ENCODE measurements at places on chromosomes 12 and 14.

- DNase-seq, result no peak
These were observed 3.1 kb downstream of the GALC start for GRCh38 chr14:87989956-87990299.

DNA sequence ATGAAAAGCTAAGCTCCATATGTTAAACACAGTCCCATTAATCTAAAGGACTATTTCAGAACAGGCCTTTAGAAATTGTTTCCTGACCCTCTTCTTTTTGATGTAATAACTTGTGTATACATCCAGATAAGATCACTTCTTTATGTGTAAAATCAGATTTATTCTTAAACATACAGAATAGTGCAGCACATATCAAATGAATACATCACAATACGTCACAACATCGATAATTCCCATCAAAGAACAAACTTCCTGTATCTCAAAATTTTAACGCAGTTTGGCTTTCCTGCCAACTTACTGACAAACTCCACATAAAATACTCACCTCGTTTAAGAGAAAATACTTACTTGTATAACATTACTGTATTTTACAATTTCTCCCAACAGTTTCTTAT lies 108.7 kb downstream of the ITPR2 start:
- DNase-seq, result no peak

GRCh38 chr14:91980157-91980556 lies 32.7 kb upstream of the FBLN5 start:
- DNase-seq, result peak; percentile 41

- DNase-seq, result peak; percentile 8
These were observed 92.4 kb downstream of the TMTC1 start for GRCh38 chr12:29691161-29691854.

GRCh38 chr12:57106021-57106708 lies 5.0 kb downstream of the STAT6 start:
- DNase-seq, result no peak

DNA sequence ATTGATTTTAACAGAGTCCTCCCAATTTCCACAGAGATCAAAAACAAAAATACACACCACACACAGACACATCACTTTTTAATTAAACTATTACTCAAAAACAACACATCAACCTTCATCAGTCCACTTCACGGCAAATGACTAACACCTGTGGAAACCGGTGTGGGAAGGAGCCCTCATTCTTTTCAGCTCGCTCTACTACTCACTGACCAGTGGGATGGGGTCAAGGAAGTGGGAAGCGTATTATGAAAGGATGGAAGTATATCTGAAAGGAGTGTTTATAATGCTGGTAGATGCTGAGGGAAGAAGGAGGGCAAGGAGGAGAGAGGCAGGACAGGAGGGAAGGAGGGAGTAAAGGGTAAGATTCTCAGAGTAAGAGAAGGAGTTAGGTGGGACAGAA lies 156.5 kb downstream of the EPS8 start:
- no peak for DNase-seq

- DNase-seq, result no peak
These were observed 24.9 kb upstream of the SLC7A8 start for GRCh38 chr14:23208324-23208723.

- no peak for DNase-seq
These were observed 220.3 kb downstream of the MON2 start for GRCh38 chr12:62686938-62687337.

- DNase-seq, result no peak
These were observed 230.1 kb downstream of the FOXN3 start for GRCh38 chr14:89186856-89187376.

- DNase-seq, result no peak
These were observed 13.3 kb downstream of the SBNO1 start for GRCh38 chr12:123351349-123351748.

DNA sequence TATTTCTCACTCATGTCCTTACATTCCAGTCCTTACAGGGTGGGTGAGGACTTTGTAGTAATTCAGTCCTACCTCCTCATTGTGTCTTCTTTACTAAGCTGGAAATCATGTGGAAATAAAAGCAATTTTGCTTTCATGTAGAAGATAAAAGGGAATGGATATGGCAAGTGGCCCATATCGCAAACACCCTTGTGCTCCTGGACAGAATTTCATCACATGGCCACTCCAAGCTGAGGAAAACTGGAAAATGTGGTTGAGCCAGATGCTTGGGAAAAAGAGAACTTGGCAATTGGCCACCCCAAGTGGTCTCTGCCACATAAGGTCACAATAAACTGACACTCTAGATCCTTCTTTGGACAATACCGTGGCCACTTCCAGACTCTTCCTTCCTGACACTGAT lies 64.2 kb upstream of the IFNG-AS1 start:
- no peak for DNase-seq

GRCh38 chr14:92658684-92659083 lies 89.7 kb downstream of the LGMN start:
- no peak for DNase-seq

GRCh38 chr12:68018315-68018714 lies 29.1 kb downstream of the IFNG-AS1 start:
- no peak for DNase-seq

- DNase-seq, result no peak
These were observed 29.6 kb upstream of the RASSF3 start for GRCh38 chr12:64580681-64581080.

GRCh38 chr14:56390859-56391258 lies 188.7 kb upstream of the TMEM260 start:
- DNase-seq, result no peak

DNA sequence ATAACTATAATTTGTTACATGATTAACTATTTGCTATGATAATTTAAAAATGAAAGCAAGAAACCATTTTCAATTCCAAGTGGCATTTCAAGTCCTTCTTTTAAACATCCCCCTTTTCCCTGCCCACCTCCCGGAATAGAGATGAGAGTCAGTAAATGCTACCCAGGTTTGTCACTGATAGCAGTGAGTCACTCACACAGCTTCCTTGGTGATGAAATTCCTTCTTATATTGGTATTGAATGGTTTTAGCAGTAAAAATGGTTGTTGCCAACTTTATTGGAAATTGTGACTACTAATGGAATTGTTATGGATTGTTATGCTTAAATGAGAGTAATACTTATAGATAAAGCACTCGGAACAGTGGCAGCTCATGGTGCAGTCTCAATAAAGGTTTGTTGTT lies 90.5 kb downstream of the PPM1A start:
- DNase-seq, result no peak

DNA sequence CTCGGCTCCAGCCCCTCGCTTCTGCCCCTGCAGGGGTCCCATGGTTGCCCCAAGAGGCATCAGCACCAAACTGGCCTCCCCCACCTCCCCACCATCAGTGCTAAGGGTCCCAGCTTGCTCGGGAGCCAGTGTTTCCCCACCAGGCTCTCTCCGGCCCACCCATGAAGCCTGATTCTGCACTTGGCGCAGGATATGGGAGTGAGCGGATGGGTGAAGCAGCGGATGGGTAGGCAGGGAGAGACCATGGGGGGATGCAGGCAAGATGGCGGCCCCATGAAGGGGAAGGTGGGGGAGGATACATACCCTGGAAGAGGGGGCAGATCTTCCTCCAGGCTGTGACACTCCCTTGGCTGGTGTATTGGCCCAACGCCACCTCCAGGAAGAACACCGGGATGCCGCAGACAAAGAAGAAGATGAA lies 9.7 kb downstream of the SLC6A12 start:
- DNase-seq, result no peak

DNA sequence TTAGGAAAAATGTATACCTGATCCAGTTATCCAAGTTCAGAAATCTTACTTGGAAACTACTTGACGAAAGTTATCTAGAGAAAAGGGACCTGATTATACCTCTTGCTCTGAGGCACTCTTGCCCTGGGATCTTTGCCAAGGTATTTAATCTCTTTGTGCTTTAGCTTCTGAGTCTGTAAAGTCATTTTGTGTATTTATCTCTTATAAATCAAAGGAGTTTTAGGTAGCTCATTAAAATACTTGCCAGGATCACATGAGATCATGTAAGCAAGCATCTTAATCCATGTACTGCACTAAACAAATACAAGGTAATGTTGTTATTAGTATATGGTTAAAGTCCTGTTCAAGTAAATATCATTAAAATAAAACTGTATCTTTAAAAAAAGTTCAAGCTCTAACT lies 147.5 kb downstream of the IPO8 start:
- no peak for DNase-seq

DNA sequence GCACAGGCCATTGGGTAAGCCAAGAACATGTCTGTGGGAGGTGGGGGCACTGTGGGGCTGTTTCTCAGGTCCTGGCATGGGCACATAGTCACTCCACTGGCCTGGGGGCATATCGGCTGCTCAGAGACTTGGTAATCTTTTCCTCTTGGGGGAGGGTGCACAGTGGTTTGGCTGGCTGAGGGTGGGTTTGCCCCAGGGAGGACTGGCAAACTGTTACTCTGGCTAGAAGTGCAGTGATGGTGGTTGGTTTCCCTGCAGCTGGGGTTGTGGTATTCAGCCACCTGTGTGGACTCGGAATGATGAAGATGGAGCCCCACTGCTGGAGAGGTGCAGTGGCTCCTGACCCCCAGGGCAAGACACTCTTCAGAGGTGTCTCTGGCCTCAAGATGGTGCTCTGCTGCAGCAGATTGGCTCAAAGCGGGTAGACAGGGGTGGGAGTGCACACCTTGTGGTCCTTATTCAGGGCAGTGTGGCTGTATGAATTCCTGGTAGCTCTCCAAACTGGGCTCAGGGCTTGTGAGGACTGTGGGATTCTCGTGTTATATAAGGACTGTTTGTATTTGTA lies 74.1 kb upstream of the DDHD1 start:
- no peak for DNase-seq

DNA sequence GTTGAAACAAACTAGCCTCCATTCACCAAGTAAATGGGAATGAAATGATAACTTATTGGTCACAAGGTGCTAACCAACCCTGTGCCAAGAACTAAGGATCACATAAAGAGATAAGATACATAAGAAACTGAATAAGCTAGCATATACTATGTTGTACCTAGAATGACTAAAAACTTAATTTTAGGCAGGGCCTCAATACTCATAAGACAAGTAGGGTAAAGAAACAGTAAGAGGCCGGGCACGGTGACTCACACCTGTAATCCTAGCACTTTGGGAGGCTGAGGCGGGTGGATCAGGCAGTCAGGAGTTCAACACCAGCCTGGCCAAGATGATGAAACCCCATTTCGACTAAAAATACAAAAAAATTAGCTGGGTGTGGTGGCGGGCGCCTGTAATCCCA lies 17.7 kb downstream of the GDF11 start:
- DNase-seq, result no peak

GRCh38 chr14:101207897-101208296 lies 304.4 kb upstream of the RTL1 start:
- DNase-seq, result no peak

DNA sequence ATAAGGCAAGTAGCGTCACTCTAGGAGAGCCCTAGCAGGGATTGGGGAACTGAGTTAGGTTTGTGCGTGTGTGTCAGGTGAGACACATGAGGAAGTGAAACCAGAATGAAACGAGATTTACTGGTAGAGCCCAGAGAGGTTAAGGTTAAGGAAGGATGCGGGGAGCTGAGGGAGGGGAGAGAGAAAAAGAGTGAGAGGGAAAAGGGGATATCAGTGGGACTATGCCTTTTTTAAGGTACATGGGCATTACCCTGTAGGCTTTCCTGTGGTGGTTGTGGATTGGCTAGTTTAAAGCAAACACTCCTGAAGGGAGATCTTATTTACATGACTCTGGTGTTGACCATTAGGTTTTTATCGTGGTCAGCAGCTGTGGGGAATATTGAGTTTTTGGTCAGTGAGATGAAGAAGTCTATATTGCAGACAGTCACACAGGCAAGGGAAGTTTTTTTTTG lies 13.9 kb downstream of the ZDHHC17 start:
- no peak for DNase-seq

DNA sequence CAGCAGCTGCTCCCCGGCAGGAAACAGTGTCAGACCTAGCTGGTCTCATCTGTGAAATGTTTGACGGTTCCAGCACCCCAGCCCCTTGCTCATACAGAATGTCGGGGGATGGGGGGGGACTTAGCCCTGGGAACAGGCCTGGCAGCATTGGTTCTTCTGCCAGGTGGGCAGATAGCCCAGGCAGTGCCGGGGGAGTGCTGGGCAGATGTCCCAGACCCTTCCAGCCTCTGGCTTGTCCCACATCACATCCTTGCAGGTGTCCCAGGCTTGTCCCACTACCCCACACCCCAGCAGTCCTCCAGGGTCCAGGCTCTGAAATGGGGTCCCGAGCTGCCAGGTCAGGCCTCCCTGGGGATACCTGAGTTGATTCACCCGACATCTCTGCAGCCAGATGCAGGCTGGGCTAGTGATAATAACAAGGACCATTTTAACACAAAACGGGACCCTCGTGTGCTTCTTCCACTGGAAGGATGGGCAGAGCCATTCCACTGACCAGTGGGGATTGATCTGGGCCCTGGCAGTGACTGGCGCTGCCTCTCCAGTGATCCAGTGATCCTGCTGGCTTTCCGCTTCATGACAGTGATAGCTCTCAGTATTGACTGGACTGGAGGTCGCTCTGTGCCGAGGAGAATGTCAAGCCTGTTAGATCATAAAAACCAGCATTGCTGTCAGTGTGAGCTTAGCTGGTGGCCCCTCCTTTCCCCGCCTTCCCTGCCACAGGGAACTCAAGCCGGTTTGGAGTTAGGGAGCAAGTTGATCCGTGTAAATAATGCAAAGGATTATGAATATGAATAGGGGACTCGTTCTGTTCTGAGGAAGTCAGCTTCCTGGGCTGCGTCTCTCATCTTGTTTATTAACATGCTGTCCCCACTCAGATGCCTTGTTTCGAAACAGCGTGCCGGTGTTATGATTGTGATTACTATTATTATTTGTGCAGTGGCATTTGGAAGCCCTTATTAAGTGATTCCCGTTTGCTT lies 180.6 kb downstream of the AACS start:
- no peak for DNase-seq

- DNase-seq, result no peak
These were observed 51.3 kb upstream of the PTCSC3 start for GRCh38 chr14:36227802-36228201.

DNA sequence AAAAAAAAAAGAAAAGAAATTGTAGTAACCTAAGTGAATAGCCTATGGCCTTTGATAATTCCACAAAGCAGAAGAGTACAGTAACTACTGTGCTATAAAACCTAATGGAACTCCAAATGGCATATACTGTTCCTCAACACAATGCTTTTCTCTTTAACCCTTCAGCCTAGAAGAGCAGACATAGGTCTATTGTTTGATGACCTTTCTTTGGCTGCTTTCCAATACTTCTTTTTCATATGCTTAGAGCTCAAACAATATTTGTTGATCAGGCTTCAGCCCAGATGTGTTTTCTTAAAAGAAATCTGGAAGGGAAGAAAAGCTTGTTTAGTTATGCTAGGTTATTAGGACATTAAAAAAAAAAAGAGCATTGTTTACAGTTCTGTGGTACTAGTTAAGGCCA lies 116.4 kb downstream of the NTN4 start:
- DNase-seq, result no peak

DNA sequence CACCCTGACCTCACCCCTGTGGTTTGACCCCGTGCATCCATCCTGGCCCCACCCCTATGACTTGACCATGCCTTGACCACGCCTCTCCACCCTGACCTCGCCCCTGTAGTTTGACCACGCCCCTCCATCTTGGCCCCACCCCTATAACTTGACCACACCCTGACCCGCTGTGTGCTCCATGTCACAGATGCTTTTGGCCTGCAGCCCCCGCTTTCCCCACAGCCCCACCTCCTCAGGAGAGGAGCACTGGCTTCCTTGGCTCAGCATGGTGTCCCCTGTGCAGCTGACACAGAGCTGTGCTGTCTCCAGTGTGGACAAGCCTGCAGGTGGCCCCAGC lies 269.9 kb upstream of the SFSWAP start:
- DNase-seq, result peak; percentile 43

GRCh38 chr12:30691122-30691879 lies 4.4 kb downstream of the IPO8 start:
- DNase-seq, result no peak

- no peak for DNase-seq
These were observed 19.7 kb downstream of the SOAT2 start for GRCh38 chr12:53122961-53123468.

GRCh38 chr12:99915251-99916082 lies 69.3 kb downstream of the ANKS1B start:
- no peak for DNase-seq
